ENCODE measurements at places on chromosomes 11 and 22.

- no peak for DNase-seq
Observed at GRCh38 chr11:40139536-40139935, 1319.9 kb downstream of the LRRC4C start.

- no peak for DNase-seq
Observed at GRCh38 chr11:114449845-114450244, 10.6 kb downstream of the REXO2 start.

DNA sequence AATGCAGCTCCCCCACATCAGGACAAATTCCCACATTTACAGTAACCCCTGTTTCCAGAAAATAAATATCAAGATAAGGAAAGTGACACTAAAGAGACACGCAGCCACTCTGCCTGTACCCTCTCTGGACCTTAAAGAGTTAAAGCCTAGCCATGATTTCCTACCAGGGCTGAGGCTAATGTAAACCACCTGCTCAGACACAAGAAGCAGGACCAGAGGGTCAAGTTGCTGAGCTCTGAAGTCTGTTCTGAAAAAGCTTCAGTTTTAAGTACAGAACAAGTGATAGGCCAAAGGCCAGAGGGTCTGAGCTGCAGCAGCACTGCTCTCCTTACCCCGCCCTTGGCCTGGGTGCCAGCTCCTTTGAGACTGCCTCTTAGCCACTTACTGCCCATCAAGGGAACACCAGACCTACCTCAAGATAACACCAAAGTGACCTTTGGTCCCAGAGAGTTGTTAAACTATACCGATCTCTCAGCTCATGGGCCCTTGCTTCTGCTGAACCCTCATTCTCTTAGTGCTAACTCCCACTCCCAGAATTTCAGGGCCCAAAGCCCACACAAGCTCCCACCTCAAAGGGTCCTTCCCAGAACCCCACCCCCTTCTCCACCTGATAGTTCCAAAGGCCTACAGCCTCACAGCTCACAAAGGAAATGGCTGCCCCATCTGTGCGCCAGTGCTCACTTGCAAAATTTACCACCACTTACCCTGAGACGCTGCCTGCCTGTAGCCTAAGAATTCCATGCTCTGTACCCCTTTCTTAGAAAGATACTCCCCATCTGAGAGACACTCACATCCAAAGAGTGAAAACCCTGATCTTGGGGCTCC, 40.5 kb downstream of the IL18BP start:
- DNase-seq: no peak

- DNase-seq: no peak
Observed at GRCh38 chr11:76523786-76524436, 79.1 kb downstream of the EMSY start.

DNA sequence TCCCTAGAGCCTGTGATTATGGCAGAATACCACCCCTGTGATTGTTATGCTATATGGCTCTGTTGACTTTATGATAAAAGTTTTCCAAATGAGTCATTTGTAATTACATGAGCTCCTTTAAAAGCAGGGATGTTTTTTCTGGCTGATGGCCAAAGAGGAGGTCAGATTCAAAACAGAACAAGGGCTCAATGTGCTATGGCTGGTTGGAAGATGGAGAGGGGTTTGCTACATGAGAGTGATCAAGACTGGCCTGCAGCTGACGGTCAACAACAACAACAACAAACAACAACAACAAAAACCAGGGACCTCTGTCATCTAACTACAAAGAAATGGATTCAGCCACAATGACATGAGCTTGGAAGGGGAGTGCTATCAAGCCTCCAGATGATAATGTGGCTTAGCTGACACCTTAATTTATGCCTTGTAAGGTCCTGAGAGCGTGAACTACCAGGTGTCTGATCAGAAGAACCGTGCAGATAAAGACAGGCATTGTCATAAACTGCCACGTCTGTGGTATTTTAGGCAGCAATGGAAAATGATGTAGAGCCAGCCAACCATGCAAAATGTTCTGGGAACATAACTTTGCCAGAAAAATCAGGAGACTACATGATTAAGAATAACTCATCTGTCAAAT, 47.2 kb downstream of the PIWIL3 start:
- no peak for DNase-seq

DNA sequence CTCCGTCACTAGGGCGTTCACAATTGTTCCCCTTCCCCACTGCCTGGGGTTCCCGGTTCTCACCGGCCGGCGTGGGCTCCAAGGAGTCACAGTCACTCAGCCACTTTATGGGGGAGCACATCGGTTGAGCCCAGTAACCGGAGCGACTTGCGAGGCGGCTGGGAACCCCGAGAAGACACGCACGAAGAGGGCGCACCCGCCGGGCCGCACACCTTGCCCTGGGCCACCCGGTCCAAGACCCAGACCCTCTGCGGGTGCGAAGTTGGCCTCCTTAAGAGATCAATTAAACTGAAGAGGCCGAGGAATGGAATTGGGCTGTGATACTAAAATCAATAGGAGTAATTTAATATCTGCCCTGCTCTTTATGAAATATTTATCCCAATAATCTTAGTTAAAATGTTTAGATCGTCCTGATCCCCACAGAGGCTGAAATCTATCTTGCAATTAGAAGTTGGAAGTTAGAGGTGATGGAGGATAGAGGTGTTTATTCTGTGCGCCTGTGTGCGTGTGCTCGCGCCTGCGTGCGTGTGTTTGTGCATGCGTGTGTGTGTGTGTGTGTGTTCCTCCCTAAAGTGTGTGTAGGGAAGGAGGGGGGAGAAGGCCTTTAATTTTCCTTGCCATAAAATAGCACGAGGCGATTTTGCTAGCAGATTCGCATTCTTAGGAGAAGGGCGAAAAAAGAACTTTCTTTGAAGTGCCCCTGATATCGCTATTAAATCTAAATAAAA, 954 bp upstream of the MN1 start:
- DNase-seq: no peak

DNA sequence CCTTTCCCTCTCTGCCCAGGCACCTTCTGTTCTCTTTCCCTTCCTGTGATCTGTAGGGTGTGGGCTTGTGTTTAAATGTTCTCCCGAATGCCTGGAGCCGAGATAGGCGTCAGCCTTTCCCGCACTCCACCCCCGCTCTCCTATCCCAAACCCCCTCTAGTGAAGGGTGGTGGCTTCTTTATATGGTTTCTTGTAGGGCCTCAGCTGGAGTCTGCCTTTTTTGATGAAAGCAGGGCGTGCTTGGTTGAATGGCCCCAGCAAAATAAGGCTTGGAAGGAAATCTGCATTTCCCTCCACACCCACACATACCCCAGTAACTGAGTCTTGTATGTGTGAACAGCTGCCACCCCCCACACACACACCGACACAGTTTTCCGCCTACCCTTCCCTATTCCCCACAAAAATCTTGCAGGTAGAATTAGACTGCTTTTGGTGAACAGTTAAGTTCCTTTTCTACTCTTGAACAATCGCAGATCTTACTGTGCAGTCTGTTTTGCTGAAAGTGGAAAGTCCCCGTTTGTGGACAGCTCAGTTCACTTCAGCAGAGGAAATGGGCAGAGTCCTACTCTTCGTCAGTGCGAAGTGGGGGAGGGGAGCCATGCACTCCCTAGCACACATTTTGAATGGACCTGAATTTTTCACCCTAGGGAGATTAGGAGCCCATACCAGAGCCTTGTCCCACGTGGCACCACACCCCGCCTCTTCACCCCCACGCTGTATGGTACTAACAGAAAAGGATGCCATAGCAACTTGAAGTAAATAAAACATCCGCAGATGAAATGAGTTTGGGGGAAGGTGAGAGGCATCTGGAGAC, 25.5 kb upstream of the GRK2 start:
- DNase-seq: no peak

- DNase-seq: no peak
Observed at GRCh38 chr11:72777755-72778278, 16.0 kb downstream of the STARD10 start.

DNA sequence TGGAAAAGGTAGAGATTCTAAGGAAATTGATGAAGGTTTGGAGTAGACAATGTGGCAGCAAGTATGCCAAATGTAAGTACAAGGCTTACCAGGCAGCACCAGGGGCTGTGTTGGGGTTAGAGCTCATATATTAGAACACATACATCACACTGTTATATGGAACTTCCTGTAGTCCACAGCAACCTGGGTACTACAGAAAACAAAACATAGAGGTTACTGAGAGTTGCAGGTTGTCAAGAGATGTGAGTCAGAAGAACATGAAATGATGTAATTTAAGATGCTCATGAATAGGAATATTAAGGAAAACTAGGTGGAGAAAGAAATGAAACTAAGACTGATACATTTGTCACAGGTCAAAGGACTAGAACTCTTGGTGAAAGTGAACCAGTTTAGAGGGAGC, 22.0 kb downstream of the FAT3 start:
- DNase-seq: no peak

- DNase-seq: no peak
Observed at GRCh38 chr22:35630387-35630793, 13.3 kb upstream of the MB start.

DNA sequence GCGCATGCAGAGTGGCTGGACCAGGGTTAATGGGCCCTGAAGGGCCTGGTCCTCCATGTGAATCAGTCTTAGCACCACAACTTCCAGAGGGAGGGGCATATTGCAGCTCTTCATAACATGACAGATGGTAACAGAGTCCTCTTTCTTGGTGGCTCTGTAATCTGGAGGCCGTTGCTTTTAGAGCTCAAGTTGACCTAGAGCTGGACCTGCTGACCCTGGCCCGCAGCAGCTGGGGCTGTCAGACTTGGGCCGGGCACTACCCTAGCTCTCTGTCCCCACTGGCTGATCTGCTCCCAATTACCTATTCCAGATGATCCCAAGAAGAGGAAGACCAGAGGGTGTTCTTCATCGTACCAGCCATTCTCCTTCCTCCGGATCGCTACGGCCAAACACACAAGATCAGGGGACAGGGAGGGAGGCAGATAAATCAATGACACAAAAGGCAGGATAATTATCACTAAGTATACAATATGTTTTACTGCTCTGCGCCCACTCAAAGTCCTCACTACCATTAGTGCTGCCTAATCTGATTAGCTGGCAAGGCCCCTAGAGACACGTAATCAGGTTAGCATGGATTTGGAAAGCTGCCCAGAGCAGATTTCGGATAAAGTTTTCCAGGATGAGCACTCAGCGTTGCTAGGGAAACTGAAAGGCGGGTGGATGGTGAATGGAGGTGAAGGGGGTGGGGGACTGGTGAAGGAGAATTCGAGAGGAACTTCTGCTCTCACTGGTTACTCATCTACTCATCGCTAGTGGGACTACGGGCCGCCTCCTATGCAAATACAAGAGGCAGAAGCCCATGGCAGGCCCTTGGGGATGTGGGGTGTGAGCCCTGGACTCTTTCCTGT, 64.5 kb upstream of the PHOX2A start:
- DNase-seq: peak; percentile 91

DNA sequence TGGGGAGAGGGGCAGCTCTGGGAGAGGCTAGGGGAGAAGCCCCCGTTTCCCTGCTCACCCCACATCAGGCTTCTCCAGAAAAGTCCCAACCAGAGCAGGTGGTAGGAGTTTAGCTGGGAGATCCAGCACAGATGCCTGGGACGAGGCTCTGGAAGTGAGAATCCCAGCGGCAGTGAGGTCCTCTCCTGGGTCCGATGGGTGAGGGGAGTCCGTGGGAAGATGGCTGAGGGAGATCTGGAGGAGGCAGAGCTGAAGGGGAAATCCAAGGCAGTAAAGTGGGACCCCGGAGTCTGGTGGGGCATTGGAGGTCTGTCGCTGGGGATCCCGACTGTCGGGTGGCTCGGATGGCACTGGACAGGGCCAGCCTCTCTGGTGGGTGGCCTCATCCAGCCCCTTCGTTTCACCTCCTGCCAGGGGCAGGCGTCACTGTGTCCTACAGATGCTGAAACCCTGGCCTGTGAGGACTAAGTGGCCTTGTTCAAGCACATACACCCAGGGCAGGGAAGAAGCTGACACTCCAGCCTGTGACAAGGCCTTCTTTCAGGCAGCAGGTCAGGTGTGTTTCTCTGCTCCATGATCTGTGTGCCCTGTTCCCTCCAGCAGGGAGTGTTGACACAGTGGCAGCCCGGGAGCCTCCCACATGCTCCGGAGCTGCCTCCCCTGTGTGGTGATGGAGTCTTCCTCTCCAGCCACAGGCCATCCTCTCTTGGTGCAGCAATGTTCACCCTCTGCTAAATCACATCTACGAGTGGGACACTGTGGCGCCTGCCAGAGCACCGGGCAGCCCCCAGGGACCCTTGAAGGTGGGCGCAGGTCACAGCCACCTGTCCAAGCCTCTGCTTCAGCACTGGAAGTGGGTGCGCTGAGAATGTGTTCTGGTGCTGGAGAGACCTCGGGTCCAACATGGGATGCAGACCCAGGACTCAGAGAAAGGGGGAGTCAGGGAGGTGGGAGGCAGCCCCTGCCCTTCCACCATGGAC, 850.8 kb downstream of the BRD1 start:
- no peak for DNase-seq
